ENCODE measurements at places on chromosomes 16 and 17. TPM values are rescaled to one million over a fixed set of nuclear protein-coding genes. Genes with fewer than 3 reads are reported as not detected.

DNA sequence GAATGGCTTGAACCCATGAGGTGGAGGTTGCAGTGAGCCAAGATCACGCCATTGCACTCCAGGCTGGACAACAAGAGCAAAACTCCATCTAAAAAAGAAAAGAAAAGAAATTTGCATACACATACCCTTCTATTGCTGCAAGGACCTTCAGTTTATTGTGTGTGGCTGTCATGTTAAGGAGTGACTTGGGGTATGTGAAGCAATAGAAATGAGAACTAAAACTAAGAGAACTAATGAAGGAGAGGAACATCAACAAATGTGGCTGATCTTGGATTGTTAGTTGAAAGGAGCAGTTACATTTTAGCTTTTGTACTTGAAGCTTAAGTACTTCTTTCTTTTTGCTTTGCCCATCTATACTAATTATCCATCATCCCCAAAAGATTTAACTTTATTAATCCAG, 12.7 kb upstream of the NSRP1 start:
- DNase-seq, result no peak

- no peak for DNase-seq
Measured at GRCh38 chr17:48540213-48540612, 4.7 kb downstream of the HOXB2 start.

GRCh38 chr17:37368577-37368976, 7.2 kb upstream of the C17orf78 start:
- DNase-seq, result no peak

DNA sequence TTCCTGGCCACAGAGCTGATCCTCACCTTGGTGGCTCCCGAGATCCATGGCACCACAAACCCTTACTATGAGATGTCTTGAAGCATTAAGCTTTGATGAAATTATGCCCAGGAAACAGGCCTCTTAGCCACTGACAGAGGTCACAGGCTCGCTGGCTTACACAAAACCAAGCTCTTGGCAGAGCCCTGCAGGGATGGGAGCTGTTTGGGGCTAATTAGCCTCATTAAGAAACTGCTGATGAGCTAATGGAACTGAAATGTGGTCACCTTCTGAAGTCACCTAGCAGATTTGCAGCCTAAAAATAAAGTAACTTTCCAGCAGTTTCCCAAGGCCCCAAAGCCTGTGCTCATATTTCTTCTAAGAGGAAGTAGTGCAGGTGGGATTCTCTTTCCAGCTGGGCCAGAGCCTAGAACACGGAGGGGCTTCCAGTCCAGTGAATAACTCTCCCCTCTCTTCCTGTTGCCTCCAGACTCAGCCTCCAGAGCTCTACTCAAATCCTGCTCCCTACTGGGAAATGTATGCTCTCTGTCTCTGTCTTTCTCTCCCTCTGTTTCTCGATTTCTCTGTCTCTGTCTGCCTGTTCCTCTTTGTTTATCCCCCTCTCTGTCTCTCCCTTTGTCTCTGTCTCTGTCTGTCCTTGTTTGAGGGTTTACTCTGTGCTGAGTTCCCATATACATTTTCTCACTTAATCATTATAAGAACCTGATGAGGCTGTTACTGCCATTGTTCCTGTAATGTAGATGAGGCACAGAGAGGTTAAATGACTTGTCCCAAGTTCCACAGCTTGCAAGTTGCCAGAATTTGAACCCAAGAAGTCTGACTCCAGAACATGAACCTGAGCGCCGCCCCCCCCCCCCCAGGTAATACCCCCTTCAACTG, 338.9 kb downstream of the CA10 start:
- no peak for DNase-seq

DNA sequence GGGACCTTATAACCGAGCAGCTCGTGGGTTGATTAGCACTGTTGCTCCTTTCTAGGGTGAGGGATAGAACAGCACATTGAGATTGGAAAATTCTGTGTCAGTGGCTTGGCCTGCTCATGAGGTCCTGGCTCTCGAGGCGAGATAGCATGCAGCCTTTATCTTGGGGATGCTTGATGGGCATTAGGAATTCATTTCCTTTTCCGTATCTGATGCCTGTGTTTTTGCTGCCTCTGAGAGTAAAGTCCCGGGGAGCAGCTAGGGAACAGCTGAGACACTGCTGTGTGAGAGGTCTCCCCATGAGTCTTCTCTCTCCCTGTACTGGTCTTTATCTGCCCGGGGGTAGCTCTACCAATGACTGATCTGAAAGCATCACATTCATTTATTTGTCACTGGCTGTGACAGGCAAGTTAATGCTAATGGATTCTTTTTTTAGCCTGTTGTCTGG, 14.5 kb downstream of the MSI2 start:
- no peak for DNase-seq

DNA sequence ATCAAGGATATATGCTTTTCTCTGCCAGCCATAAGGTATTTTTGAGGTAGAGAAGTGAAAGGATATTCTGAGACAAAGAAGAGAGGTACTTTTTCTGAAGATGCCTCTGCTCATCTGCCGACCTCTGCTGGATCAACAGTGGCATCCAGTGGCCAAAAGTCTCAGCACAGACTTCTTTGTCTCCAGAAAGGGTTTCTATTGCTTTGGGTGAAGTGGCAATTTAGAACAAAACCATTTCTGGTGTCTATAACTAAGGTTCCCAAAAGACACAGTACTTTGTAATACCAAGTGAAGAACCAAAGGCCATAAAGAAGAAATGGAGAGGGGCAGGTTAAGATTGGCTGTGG, 155.2 kb upstream of the C17orf78 start:
- no peak for DNase-seq

GRCh38 chr16:28321700-28322411, 29.5 kb downstream of the SBK1 start:
- no peak for DNase-seq

- no peak for DNase-seq
Measured at GRCh38 chr17:15444805-15445204, 22.6 kb downstream of the CDRT4 start.

DNA sequence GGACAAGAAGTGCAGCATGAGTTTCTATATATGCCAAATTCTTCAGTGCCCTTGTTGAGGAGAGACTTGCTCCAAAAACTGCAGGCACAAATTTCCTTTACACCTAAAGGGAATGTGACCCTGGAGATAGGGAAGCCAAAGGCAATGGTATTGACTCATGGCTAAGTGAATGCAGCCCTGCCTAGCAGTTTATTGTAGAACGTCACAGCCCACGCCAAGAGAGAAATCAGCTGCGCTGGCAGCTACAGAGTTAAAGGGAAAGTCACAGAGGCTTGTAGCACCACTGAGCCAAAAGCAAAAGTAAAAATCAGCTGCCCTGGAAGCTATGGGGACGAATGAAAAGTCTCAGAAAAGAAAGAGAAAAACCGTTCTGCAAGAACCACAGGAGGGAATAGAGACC, 10.1 kb downstream of the POLR3K start:
- no peak for DNase-seq

GRCh38 chr16:19555938-19556771, 652 bp downstream of the VPS35L start:
- DNase-seq, result no peak

- DNase-seq, result no peak
Measured at GRCh38 chr17:59754552-59754951, 47.1 kb downstream of the VMP1 start.

DNA sequence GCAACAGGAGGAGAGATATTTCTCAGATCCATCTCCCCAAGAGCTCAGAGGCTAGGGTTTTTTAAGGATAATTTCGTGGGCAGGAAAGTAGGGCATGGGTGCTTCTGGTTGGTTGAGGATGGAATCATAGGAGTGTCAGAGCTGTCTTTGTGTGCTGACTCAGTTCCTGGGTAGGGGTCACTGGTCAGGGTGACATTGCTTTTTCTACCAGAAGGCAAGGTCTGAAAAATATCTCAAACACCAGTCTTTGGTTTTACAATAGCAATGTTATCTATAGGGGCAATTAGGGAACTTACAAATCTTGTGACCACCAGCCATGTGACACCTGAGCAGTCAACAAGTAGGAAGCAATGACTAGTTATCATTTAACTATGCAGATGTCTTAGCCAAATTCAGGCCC, 82.9 kb upstream of the DYNLRB2 start:
- no peak for DNase-seq

DNA sequence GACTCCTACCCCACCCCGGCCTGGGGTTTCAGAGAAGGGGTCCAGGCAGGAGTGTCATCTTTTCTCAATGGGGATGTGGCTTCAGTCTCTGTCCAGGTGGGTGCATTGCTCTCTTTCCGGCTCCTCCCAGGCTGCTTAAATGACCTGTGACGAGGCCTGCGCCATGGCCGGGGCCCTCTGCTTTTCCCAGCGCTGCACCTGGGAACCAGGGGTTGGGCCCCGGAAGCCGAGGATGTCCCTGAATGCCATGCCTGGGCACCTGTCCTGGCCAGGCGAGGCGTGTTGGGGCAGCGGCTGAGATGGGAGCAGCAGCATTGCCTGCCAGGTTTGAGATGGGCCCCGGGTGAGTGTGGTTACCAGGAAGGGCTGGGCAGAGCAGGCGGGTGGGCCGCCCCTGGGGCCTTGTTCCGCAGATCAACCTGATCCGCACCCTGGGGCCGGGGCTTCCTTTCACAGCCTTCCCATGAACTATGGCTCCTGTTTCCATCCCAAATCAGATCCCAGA, 147.4 kb downstream of the SEC14L1 start:
- no peak for DNase-seq

DNA sequence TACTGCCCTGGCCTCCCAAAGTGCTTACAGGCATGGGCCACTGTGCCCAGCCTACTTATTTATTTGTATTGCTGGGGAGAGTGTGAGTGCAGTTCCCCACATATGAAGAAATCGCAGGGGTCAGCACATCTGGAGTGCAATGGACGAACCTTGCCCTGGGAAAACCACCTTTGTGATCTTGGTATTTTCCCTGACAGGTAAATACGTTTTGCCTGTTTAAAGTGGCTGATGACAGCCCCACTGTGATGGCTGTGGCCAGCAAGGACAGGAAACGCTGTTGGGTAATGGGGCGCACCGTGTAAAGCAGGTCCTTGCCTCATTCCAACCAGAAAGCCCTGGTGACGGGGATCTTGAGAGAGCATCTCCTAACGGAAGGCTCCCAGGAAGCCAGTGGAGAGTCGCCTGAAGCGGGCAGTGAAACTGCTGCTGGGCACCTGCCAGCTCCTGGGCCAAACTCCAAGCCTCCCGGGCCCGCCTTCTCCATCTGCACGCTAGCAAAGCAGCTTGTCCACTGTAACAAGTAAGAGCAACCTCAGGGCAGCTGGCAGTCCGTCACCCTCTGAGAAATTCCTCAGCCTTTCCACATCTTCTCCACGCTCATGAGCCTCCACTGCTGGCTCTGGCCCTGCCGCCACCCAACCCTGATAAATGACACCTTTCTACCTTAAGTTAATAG, 17.5 kb downstream of the EMC8 start:
- DNase-seq, result no peak

GRCh38 chr17:39667262-39667944, 850 bp upstream of the PNMT start:
- no peak for DNase-seq

DNA sequence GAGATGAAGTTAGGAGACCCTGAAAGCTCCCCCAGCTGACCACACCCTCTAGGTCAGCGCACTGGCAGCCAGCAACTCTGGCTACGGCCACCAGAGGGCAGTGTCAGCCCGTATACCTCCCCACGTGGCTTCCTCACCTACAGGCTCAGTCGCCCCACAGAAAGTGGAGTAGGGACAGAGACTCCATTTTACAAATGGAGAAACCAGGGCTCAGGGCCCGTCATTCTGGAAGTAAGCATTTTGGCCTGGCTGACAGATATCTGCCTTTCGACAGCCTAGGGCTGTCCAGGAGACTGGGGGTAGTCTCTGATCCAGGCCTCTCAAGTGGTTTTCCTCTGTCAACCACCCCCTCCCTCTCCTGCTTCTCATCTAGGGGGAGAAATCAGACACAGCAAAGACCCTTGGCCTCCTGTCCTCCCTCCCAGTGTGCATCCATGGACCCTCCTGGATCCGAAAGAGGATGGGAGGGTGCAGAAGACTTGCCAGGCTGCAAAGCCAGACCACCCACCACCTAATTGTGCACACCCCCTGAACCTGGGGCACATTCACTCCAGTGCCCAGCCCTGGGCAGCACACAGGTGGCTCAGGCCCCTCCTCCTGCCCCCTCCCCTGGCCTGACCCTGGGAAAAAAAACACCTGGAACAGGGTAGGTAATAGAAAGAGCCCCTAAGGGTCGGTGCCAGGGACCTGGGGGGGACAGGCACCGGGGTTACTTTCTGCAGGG, 3.8 kb upstream of the HAP1 start:
- DNase-seq, result peak; percentile 72

DNA sequence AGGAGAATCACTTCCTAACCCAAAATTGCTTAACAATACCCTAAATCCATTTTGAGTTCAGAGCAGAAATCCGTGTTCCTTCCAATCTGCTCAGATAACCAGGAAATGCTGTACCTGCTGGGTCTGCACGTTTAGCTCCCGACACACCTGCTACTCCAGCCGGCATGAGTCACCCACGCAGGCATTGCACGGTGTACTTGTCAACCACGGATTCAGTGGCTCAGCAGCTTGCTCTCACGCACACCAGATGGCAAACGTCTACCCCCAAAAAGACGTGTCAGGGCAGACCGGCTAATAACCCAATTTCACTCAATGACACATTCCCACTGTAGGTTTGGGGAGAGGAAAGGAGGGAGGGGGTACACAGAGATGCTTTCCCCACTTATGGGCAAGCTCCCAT, 468.1 kb downstream of the SOX9 start:
- no peak for DNase-seq

DNA sequence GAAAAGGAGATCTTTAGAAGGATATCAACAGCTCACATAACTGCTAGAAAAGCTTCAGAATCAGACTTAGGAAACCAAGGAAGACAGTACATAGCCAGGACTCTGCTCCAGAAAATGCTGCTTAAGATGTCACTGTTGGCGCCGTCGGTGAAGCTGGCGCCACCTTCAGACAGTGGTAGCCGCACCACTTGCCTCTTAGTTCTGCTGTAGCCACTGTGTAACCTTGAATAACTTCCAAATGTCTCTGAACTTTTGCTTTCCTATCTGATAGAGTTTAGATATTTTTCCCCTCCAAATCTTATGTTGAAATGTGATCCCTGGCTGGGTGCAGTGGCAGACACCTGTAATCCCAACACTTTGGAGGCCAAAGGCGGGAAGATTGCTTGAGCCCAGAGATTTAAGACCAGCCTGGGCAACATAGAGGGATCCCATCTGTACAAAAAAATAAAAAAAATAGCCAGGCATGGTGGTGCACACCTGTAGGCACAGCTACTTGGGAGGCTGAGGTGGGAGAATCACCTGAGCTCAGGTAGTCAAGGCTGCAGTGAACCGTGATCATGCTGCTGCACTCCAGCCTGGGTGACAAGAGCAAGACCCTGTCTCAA, 6.3 kb upstream of the USP31 start:
- DNase-seq, result no peak

CSF3 gene
- not detected for polyA plus RNA-seq

KCTD2 gene
- 33.5 TPM for polyA plus RNA-seq

HSD11B2 gene
- 52.2 TPM for polyA plus RNA-seq

CES5A gene
- polyA plus RNA-seq, result 0.03 TPM

KIF18B gene
- 10.5 TPM for polyA plus RNA-seq

CD300A gene
- polyA plus RNA-seq, result 1.8 TPM

TOM1L1 gene
- polyA plus RNA-seq, result 109 TPM

ZP2 gene
- polyA plus RNA-seq, result 0.13 TPM

DCTN5 gene
- polyA plus RNA-seq, result 68.4 TPM

All from right renal pelvis (tissue), 4 donors.